ENCODE measurements at places on chromosomes 11 and 22. TPM values are rescaled to one million over a fixed set of nuclear protein-coding genes. Genes with fewer than 3 reads are reported as not detected.

GRCh38 chr11:132106096-132106982, 735.9 kb downstream of the NTM start:
- peak; percentile 42 for DNase-seq
- peaks cover 5% of the 10 kb centered on the region for H3K4me1 ChIP-seq
- no peaks in the 10 kb centered on the region for H3K36me3 ChIP-seq

GRCh38 chr11:130513132-130513531, 64.7 kb downstream of the ADAMTS15 start:
- peak; percentile 67 for DNase-seq
- H3K27me3 ChIP-seq, result no peaks in the 10 kb centered on the region
- no peaks in the 10 kb centered on the region for H3K36me3 ChIP-seq
- H3K27ac ChIP-seq, result no peak overlapping the region
- H3K4me1 ChIP-seq, result peaks cover 5% of the 10 kb centered on the region

- H3K27me3 ChIP-seq, result no peaks in the 10 kb centered on the region
- no peak overlapping the region for H3K4me3 ChIP-seq
- H3K27ac ChIP-seq, result no peak overlapping the region
- peaks cover 4% of the 10 kb centered on the region for H3K4me1 ChIP-seq
- H3K36me3 ChIP-seq, result no peaks in the 10 kb centered on the region
These were observed 82.6 kb downstream of the MN1 start for GRCh38 chr22:27719036-27719347.

- H3K27me3 ChIP-seq, result no peaks in the 10 kb centered on the region
- peak within 1 kb of the TSS; percentile 72 for H3K27ac ChIP-seq
- H3K4me3 ChIP-seq, result peak within 1 kb of the TSS; percentile 86
- H3K4me1 ChIP-seq, result peaks cover 10% of the 10 kb centered on the region
- peak; percentile 28 for DNase-seq
These were observed at the start of gene INPPL1 for GRCh38 chr11:72224564-72225410. TSS of gene INPPL1 (plus strand) at chr11:72224767. CDS start at chr11:72224985, 218 bp downstream.

OR5D18 gene
- total RNA-seq, result not detected

DNA sequence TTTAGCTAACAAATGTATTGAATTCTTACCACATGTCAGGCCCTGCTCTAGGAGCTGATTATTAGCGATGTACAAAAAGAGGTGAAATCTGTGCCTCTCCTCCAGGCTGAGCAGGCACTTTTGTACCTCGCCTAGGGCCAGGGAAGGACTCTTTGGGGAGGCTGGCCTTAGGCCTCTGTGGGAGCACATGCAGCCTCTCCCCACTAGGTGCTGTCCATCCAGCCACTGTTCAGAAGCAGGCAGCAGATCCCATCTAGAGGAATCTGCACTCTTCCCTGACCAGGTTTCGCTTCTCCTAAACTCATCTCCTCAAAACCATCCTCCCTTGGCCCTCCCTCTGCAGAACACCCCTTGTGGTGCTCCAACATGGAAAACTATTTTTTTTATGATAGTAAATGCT, 51.9 kb upstream of the WT1 start:
- no peaks in the 10 kb centered on the region for H3K4me1 ChIP-seq
- H3K27me3 ChIP-seq, result no peaks in the 10 kb centered on the region
- no peak for DNase-seq
- H3K36me3 ChIP-seq, result no peaks in the 10 kb centered on the region
- H3K27ac ChIP-seq, result no peak overlapping the region

FBLN1 gene
- 209 TPM for total RNA-seq

DNA sequence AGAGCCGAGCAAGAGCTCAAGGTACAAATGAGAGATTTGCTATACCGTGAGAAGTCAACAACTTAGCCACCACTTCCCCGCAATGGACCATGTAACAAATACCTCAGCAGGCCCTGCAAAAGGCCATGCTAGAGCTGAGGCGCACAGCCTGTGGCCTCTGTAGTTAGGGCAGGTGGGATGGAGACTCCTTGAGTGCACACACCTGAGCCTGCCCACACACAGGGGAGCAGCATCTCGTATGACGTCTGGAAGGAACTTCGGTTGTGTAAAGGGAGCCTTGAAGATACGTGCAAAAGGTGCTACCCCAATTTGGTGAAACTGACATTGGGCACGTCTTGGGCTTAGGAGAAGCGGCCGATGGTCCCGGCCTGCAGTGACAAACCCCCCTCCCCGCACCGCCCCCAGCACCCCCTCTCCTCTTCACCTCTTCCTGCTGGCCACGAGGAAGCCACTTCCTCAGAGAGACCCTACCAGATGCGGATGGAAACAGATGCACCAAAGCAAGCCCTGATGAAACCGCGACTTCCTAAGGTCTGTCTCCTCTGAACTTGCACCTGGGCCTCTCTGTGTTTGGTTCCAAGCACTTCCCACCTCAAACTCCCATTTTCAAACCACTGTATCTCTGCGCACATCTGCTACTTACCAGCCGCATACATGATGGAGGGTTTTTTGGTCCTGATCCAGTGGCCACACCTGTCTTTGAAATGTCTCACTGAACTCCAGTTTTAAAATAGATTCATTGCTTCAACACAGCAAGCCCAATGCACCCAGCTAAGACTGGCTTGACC, 10.6 kb downstream of the CDPF1 start:
- DNase-seq, result no peak
- H3K36me3 ChIP-seq, result peaks cover 3% of the 10 kb centered on the region
- H3K27me3 ChIP-seq, result no peaks in the 10 kb centered on the region
- no peak overlapping the region for H3K27ac ChIP-seq

DNA sequence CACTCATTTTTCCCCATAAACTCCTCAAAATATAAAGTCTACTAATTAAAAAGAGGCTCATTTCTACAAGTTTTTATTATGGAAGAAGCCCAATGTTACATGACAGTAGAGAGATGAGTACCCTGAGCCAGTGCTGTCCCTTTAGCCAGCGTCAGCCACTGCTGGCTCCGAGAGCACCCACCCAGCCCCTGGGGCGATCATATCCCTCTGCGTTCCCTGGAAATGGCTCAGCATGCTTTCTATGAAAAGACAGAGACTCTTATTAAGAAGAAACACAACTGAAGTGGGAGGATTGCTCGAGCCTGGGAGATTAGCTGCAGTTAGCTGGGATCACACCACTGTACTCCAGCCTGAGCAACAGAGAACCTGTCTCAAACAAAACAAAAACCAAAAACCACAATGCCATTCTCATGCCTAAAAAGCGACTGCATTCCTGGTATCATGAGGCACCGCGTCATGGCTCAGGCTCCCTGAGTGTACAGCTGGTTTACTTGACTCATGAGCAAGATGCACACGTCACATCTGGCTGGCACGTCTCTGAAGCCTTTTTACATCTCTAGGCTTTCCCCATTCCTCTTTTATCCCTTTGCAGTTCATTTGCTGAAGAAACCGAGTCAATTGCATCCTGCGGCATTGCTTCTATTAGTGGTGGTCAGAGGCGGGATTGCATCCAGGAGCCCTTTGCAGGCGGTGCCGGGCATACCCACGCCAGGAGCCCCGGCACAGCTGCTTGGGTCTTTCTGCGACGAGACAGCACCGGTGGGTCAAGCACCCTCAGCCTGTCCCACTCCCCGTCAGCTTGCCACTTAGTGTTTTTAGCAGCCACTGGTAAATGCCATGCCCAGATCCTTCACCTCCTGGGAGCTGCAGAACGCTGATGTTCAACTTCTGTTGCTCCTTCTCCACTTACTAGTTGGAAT, 119.9 kb downstream of the CTTN start:
- peak; percentile 15 for DNase-seq
- H3K4me1 ChIP-seq, result no peaks in the 10 kb centered on the region
- no peak overlapping the region for H3K4me3 ChIP-seq
- no peaks in the 10 kb centered on the region for H3K36me3 ChIP-seq
- H3K27ac ChIP-seq, result no peak overlapping the region

- H3K27ac ChIP-seq, result no peak overlapping the region
- no peaks in the 10 kb centered on the region for H3K36me3 ChIP-seq
- H3K27me3 ChIP-seq, result peaks cover 1% of the 10 kb centered on the region
- H3K4me1 ChIP-seq, result peaks cover 2% of the 10 kb centered on the region
- H3K4me3 ChIP-seq, result no peak overlapping the region
These were observed 1.9 kb upstream of the GRAMD1B start for GRCh38 chr11:123428116-123428715.

CNIH2 gene
- total RNA-seq, result 0.17 TPM

- H3K27me3 ChIP-seq, result no peaks in the 10 kb centered on the region
- no peaks in the 10 kb centered on the region for H3K36me3 ChIP-seq
- H3K27ac ChIP-seq, result peak overlapping the region; percentile 74
- peak; percentile 95 for DNase-seq
- H3K4me1 ChIP-seq, result peaks cover 32% of the 10 kb centered on the region
These were observed 5.9 kb downstream of the USP2 start for GRCh38 chr11:119375337-119376196.

DNA sequence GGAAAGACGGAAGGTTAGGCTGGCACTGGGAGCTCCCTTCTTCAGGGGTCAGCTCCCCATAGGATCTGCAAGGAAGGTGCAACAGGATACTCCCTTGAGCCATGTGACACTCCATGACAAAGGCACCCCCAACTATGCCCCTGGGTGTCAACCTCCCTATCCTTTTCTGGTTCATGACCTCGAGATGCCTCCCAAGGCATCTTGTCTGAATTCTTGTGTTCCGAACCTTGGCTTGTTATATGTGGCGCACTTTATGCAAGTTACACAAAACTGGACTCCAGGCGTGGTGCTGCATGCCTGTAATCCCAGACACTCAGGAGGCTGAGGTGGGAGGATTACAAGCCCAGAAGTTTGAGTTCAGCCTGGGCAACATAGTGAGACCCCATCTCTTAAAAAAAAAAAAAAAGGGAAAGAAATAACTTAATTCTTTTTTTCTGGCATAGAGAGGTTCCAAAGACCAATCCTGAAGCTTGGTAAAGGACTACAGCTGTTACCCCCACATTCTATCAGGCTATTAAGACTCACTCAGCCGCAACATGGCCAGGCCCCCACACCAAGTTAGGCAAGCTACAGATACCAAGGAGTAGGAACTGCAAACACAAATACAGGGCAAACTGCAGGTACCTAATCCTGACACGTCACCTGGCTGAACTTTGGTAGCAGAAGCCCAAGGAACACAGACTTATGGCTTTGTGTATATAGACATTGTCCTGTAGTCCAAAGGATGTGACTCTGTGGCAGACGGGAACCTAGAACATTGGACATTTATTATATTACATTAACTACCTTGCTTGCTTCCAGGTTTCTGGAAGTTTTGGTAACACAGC, 1.4 kb downstream of the C11orf24 start:
- no peak for DNase-seq
- H3K4me3 ChIP-seq, result peak overlapping the region; percentile 88
- H3K36me3 ChIP-seq, result peaks cover 11% of the 10 kb centered on the region
- H3K27ac ChIP-seq, result peak overlapping the region; percentile 99
- H3K4me1 ChIP-seq, result peaks cover 7% of the 10 kb centered on the region

- no peak for DNase-seq
- no peak overlapping the region for H3K4me3 ChIP-seq
- no peaks in the 10 kb centered on the region for H3K27me3 ChIP-seq
- H3K36me3 ChIP-seq, result no peaks in the 10 kb centered on the region
- no peak overlapping the region for H3K27ac ChIP-seq
These were observed 34.4 kb downstream of the FBXO7 start for GRCh38 chr22:32509045-32509444.

BTG4 gene
- total RNA-seq, result 0.33 TPM

GRCh38 chr11:64064374-64065140, 28.8 kb downstream of the FLRT1 start:
- H3K4me3 ChIP-seq, result no peak overlapping the region
- H3K4me1 ChIP-seq, result no peaks in the 10 kb centered on the region
- no peaks in the 10 kb centered on the region for H3K36me3 ChIP-seq
- no peak for DNase-seq
- H3K27me3 ChIP-seq, result peaks cover 5% of the 10 kb centered on the region

GAL3ST1 gene
- 0.17 TPM for total RNA-seq

DNA sequence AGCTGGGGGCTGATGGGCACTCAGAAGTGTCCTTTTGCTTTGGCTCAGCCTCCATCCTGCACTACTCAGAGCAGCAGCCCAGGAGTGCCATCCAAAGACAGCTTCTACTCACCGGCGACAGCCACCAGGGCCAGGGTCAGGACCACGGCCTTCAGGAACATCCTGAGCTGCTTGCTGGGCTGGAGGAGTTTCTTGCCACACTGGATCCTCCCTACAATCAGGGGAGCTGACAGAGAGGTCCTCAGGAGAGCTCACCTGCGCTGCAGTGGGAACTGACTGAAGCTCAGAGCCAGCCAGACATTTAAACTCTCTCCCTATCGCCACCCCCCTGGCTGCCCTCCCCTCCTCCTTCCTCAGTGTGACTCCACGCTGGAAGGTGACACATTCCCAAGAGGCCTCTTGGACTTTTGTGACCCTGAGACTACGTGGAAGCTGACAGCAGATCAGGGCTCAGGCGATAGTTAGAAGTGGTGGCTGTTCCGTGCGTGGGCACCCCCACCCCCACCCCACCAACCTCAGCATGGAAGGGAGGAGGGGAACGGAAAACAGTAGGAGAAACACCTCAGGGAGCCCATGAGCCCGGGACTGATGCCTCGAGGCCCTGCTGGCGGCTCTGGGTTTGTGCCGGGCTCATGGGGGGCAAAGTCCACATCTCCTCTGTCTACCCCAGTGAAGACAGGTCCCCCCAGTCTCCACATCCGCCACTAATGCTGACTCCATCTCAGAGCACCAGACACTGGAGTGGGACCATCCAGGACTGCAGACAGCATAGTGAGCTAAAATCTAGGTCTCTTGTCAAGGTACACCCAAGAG, at the start of gene APOA4:
Gene APOA4 (minus strand): TSS at position 274 of the 813 bp plus-strand sequence. CDS start 113 bp downstream, at position 161.
- H3K36me3 ChIP-seq, result no peaks in the 10 kb centered on the region
- peaks cover 5% of the 10 kb centered on the region for H3K27me3 ChIP-seq
- no peak for DNase-seq
- no peaks in the 10 kb centered on the region for H3K4me1 ChIP-seq

SCN3B gene
- under 0.01 TPM for total RNA-seq

WT1 gene
- not detected for total RNA-seq

TSPAN32 gene
- total RNA-seq, result 0.17 TPM

- H3K4me3 ChIP-seq, result no peak overlapping the region
- no peaks in the 10 kb centered on the region for H3K36me3 ChIP-seq
- H3K4me1 ChIP-seq, result no peaks in the 10 kb centered on the region
These were observed 493.3 kb downstream of the BUD13 start for GRCh38 chr11:116279511-116279910.

FOLR1 gene
- total RNA-seq, result not detected

GRCh38 chr11:73152861-73153483, 10.9 kb upstream of the FCHSD2 start:
- H3K27me3 ChIP-seq, result no peaks in the 10 kb centered on the region
- H3K27ac ChIP-seq, result no peak overlapping the region
- DNase-seq, result no peak
- no peak overlapping the region for H3K4me3 ChIP-seq
- H3K4me1 ChIP-seq, result peaks cover 15% of the 10 kb centered on the region

DNA sequence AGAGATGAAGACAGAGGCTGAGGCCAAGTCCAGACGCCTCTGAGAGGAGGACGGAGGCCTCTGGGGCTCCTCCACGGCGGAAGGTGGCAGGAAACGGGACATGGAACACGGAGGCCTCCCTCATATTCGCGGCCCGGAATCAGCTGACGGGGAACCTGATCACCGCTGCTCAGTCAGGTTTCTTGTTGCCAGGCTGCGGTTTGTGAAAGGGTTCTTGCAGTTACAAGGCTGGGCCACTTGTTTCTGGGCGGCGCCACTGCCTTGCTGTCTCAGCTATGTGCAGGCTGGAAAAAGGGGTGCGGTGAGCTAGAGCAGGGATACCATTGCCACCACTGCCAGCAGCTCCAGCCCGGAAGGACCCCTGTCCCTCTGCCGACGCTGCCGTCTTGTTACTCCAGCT, 10.0 kb upstream of the MMP1 start:
- no peak overlapping the region for H3K27ac ChIP-seq
- DNase-seq, result peak; percentile 31
- no peak overlapping the region for H3K4me3 ChIP-seq

GLYAT gene
- not detected for total RNA-seq

MRGPRX4 gene
- not detected for total RNA-seq
